ENCODE measurements at places on chromosomes 12 and 14.

- DNase-seq, result peak; percentile 35
Measured at GRCh38 chr12:98399532-98399931, 115.9 kb upstream of the TMPO start.

- no peak for DNase-seq
Measured at GRCh38 chr12:38887770-38888169, 17.6 kb downstream of the CPNE8 start.

- no peak for DNase-seq
Measured at GRCh38 chr14:68589447-68590200, 203.2 kb downstream of the ZFP36L1 start.

DNA sequence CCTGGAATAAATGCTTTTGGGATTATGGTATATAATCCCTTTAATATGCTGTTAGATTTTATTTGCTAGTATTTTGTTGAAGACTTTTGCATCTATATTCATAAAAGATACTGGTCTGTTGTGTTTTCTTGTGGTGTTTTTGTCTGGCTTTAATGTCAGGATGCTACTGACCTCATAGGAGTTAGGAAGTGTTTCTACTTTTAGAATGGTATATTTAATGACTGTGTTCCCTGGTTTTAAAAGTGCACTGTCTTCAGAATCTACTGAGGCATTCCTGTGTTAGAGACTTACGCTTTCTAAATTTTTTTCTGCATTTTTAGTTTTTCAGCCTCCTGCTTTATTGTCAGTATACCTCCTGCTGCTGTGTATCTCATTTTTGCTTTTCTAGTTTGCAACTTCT, 51.6 kb downstream of the ARHGAP5 start:
- DNase-seq, result no peak

DNA sequence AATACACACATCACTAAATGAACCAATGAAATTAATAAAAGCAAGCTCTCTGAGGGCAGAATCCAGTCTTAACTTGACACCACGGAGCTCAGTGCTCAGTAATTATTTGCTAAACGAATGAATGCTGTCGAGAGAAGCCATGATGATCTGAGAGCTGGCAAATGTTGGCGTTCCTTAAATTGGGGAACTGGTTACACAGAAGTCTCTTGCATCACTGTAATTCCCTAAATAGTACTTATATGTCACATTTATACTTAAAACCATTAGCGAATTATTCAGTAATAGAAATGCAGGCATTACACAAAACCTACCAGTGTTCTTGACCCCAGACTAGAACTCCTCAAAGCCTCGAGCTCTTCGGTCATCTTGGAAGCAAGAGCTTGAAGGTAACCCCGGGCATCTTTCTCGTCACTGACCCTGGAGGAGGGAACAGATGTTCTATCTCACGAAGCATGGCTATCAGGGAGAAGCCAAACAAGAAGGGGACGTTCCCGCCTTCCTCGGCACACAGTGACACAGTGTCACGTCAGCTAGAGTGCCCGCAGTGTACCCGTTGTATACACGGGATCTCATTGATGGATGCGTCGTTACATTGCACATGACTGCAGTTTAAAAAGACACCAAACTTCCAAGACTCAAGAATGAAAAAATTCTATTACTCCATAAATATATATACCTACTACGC, 43.6 kb downstream of the AMN start:
- DNase-seq, result no peak

DNA sequence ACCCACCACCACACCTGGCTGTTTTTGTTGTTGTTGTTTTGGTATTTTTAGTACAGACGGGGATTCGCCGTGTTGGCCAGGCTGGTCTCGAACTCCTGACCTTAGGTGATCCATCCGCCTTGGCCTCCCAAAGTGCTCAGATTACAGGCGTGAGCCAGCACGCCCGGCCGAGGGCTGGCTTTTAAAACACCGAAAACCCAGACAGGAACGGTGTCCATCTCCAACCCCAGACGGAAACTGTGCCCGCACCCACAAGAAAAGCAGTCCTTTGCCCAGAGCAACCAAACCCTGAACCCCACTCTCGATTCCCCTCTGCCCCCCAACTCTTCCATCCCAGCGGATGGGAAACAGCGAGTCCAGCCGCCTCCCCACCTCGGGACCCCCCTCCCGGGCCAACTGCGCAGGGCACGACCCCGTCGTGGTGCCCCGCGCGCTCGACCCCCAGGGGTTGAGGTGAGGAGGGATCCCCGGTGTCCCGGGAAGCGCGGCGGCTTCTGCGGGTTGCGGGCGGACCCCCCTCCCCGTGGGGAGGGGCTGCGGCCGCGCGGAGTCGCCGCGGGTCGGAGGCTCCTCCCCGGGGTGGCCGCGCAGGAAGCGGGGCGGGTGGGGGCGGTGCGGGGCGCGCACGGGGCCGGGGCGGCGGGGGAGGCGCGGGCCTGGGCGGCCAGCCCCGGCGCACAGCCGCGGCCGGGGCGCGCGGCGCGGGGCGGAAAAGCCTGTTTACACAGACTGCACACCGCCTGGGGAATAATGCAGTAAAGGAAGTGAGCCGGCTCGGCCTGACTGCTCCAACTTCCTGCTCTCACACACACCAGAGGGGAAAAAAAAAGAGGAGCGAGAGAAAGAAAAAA, at the start of gene ELK3:
ELK3 (plus strand) TSS at position 651 of the 851 bp plus-strand sequence.
- peak; percentile 44 for DNase-seq

DNA sequence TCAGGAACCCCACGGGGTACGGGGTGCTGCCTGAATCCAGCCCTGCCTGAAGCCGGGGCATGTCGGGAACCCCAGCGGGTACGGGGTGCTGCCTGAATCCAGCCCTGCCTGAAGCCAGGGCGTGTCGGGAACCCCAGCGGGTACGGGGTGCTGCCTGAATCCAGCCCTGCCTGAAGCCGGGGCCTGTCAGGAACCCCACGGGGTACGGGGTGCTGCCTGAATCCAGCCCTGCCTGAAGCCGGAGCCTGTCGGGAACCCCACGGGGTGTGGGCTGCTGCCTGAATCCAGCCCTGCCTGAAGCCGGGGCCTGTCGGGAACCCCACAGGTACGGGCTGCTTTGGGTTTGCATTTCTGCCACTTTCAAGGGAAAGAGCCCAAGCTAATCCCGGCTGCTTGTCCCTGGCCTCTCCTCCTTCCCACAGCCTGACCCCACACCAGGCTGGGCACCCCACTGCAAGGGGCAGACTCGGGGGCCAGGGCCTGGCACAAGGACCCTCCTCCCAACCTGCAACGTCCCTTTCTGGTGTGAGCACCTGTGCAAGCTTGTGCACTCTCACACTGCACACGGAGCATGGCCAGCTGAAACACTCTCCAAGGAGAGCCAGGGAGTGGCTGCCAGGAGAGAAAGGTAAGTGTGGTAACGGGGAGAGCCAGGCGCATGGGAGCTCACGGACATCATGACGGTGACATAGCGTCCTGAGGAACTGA, 5.6 kb upstream of the FBRSL1 start:
- DNase-seq, result no peak

DNA sequence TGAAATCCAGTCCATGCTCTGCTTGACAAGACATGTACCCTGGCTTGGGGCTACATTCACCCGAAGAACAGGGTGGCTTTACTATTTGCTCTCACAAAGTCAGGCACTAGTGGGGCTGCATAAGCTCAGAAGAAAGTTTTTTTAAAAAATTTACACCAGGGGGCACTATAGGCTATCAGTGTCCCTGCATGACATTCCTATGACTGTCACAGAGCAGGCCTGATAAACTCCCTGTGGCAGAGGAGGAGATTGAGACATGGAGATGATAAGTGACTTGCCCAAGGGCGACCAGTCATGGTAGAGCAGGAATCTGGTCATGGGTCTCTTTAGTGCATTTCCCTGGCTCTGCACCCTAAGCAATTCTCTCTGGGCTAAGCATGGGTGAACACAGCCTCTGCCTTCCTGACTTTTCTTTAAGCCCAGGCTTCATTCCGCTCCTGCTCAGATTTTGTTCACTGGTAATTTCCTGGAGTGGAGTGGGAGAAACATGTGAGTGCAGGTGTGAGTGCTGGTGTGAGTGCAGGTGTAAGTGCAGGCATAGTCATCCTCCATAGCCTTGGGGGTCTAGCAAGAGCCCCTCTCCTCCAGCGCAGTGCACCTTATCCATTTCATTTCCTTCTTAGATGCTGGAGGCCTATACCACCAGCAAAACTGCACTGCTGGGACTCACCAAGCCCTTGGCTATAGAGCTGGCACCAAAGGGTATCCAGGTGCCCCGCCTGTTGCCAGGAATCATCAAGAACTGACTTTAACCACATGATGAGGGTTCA, 91.6 kb downstream of the DHRS2 start:
- DNase-seq, result no peak

- DNase-seq, result no peak
Measured at GRCh38 chr14:32430326-32430725, 101.2 kb downstream of the AKAP6 start.

DNA sequence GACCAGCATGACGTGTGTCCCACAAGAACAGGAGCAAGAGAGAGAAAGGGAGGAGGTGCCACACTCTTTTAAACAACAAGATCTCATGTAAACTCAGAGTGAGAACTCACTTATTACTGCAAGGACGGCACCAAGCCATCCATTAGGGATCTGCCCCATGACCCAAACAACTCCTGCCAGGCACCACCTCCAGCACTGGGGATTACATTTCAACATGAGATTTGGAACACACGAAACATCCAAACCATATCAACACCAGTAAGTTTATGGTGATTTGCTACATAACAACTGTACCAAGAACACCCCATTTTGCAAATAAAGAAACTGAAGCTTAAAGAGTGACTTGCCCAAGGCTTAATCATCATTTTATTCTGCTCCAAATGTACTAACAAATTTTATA, 23.7 kb upstream of the OR6J1 start:
- DNase-seq, result no peak

DNA sequence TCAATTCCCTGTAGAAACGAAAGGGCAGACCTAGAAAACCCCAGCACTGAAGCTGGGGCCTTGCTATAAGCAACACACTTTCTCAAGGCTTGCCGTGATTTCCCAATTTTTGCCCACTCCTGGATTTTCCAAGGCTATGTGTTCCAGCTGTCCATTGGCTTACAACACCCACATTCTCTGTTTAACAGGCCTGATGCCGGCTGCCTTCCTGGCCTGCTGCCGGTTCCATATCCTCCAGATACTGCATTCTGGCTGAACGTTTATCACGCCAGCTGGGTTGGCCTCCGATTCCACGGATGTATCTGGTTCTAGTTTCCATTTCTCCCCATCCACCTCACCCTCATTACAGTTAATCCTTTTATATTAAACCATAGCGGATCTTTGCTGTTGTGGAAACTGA, 2.0 kb upstream of the PCNX1 start:
- DNase-seq, result no peak

GRCh38 chr14:102911991-102912761, 10.3 kb upstream of the AMN start:
- DNase-seq, result no peak

Measured in stimulated activated CD4-positive, alpha-beta T cell treated with anti-CD3 and anti-CD28 coated beads, Interleukin-1b, Interleukin-23, amount 100 ng/mL, for 1 hour (primary cell).